ENCODE measurements at places on chromosomes 6 and 20.

- DNase-seq = no peak
Observed at GRCh38 chr6:126156973-126157372, 170.6 kb downstream of the TRMT11 start.

GRCh38 chr20:20465252-20465651 lies 97.3 kb downstream of the INSM1 start:
- no peak for DNase-seq

- DNase-seq = no peak
Observed at GRCh38 chr6:138035070-138035469, 72.1 kb downstream of the PERP start.

DNA sequence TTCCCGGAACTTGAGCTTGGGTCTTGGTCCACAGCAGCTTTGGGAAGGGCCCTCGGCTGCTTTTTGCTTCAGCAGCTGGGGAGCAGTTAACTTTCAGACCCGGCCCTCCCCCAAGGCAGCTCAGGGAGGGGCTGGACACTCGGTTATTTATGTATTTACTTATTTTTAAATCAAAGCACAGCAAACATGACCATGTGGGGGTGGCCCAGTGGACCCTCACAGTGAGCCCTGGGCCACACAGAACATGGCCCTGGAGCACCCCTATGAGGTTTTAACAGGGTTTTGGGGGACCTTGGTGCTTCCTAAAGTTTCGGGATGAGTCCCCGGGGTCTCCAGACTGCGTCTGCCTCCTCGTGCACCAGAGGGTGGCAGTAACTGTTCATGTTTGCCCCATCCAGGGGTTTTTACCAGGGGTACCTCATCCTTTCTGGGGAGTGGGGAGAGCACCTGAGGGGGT lies 26.6 kb upstream of the NPBWR2 start:
- DNase-seq = no peak

DNA sequence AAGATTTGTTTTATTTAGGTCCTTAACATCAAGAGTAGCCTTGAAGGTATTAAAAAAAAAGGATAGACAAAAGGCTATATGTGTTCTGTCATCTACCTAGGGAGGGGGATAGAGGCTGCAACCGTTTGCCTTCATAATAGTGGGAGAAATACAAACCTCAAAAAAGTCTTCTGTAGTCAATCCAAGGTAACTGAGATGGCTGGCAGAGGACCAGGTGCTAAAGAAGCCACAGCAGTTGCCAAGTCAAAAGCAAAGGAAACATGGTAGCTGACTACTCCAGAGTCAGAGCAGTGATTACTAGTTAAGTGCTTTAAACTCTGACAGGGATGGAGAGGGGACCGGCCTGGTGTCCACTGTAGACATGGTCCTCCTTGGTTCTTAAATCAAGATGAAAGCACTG lies 249.4 kb downstream of the PTPRK start:
- DNase-seq = no peak

- no peak for DNase-seq
Observed at GRCh38 chr6:35262596-35262995, 3.1 kb downstream of the ZNF76 start.

- DNase-seq = no peak
Observed at GRCh38 chr20:62785393-62785792, 10.9 kb upstream of the MRGBP start.

DNA sequence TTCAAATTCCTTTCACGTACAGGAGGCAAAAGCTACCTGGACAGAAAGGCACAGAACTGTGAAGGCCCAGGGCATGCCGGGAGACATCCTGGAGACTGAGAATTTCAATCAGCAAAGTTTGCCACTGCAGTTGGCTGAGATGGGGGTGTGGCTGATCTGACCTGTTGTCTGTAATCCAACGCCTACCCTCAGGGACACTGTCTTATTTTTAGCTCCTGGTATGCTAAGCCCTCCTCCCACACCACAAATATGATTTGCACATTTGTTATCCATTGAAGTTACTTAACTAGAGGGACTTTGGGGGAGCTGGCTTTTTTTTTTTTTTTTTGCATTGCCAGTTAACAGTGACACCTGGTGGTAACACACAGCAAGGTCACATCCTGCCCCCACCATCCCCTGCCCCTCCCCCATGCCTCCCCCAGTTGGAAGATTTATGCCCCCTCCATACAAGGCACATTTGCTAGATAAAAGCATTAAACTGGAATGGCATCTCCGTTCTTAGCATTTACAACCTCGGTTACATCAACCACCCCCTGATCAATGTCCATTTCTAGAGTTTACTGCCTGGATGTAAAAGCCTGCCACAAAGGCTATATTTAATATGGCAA lies 40.4 kb downstream of the TTI1 start:
- peak; percentile 35 for DNase-seq

DNA sequence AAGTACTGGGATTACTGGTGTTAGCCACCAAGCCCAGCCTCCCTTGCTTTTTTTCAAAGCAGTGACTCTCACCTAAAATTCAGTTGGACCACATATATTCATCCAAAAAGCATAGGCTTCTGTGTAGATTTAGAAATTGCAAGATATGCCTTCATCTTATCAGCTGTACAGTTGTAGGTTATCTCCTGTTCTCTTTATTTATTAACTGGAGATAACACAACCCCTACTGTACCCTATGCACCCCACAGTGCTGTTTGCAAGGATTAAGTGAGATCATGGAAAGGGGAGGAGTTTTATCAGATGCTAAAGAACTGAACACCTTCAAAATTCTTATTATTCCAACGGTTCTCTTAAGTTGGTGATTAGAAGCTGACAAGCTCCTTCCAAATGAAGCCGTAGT lies 164.4 kb upstream of the JARID2 start:
- DNase-seq = no peak

DNA sequence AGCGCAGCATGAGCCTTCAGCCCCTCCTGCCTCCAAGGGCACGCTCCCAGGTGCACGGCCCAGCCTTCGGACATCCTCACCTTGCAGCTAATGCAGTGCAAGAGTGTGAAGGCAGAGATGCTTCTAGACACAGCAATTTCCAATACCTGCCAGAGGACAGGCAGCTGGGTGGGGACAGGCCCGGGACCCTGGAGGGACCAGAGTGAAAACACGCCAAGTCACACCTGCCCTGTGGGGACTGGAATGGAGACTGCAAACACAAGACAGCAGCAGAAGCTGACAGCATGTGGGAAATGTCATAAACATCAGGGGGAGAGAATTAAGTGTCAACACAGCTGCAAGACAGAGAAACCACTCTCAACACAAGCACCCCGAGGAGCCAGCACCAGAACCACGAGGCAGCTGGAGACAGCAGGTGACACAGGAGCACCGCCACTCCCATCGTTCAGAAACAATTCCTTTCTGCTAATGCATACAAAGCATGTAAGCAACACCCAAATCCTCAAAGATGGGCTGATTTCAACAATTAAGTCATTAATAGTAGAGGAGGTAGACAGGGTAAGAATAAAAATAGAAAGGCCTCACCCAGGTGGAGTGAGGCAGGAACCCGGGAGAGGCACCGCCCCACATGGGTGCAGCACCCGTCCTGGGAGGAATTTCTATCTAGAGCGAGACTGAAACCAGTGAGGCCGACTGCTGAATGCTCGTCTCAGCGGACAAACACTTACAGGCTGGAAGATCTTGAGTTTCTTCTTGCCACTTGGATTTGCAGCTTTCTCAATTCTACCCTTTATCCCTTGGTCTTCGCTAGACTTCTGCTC lies 17.1 kb downstream of the DIDO1 start:
- DNase-seq = no peak

DNA sequence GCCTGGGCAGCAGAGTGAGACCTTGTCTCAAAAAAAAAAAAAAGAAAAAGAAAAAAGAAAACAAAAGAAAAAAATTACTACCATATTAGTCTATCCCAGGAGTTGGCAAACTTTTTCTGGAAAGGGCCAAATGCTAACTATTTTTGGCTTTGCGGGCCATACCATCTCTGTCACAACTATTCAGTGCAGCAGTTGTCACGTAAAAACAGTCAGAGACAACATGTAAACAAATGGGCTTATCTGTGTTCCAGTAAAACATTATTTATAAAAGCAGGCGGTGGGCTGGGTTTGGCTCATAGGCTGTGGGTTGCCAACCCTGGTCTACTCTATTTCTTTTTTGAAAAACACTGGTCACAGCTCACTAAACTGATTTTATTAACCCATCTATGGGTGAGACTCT lies 53.4 kb downstream of the EYA2 start:
- no peak for DNase-seq

GRCh38 chr6:35181308-35181932 lies 32.3 kb upstream of the SCUBE3 start:
- DNase-seq = no peak

- peak; percentile 93 for DNase-seq
Observed at GRCh38 chr6:30344868-30345671, at the start of gene RPP21. TSS of gene RPP21 (plus strand) at chr6:30345156. CDS start at chr6:30345172, 16 bp downstream.

DNA sequence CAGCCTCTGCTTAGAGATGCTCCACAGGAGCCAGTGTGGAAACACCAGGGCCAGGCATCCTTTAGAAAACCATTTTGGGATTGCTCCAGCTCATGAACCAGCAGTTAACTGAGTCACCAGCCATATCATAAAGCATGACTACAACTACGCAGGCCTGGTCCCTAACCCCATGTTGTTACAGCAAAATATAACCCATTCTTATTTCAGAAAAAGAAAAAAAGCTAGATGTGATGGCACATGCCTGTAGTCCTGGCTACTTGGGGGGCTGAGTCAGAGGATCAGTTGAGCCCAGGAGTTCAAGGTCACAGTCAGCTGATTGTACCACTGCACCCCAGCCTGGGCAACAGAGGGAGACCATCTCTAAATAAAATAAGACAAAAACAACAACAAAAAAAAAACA lies 36.8 kb downstream of the C6orf15 start:
- no peak for DNase-seq

GRCh38 chr6:155694419-155694790 lies 238.8 kb upstream of the NOX3 start:
- no peak for DNase-seq

- no peak for DNase-seq
Observed at GRCh38 chr6:32607263-32607987, 17.8 kb upstream of the HLA-DRB1 start.

DNA sequence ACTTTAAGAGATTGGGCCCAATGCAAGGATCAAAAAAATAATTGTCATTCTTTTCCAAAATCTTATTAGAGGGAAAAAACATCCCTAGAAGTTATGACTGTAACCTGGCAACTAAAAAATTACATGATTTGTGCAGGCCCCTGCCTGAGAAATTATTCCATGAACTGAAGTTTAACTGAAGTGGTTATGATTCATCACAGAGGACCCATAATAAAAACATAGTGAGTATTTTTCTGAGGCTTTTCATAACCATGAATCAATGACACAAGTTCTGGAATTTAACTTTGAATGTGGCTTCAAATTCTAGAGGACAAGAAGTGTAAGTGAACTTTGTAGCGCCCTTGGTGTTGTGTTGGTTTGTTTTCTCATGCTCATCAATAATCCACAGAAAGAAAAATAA lies 31.1 kb upstream of the CARMIL1 start:
- DNase-seq = no peak
